ENCODE measurements at places on chromosomes 16 and 17.

- peak; percentile 97 for DNase-seq
Measured at GRCh38 chr17:74748529-74749278, at the start of gene NHERF1. TSS of gene NHERF1 (plus strand) at chr17:74748628. CDS start at chr17:74748847, 219 bp downstream.

DNA sequence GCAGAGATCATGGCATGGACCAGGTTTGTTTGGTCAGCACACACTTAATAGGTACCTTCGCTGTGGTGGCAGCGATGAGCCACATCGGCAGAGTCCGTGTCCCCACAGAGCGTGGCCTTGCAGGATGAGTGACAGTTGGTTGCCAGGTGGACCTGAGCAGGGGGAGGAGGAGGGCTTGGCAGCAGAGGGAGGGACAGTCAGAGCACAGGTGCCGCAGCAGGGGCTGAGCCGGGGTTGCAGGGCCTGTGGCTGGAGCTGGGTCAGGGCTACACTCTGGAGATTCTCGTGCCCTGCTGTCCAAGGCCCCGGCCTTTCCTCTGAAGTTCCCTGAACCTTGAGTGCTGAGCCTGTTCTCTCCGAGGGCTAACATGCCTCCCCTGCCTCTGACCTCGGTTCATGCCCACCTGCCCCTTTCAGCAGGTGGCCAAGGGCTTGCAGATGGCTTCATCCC is 24.8 kb downstream of the POLR3E start:
- no peak for DNase-seq

DNA sequence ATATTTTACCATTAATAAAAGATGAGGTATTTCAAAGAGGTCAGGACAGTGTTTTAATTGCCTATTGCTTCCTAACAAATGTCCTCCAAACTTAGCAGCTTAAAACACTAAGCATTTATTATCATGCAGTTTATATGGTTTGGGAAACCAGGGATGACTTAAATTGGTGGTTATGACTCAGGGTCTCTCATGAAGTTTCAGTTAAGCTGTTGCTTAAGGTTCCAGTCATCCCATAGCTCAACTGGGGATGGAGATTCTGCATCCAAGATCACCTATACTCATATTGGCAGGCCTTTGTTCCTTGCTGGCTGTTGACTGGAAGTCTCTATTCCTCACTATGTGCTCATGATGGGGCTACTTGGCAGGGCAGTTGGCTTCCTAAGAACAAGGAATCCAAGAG is 1329.9 kb upstream of the GOT2 start:
- no peak for DNase-seq

DNA sequence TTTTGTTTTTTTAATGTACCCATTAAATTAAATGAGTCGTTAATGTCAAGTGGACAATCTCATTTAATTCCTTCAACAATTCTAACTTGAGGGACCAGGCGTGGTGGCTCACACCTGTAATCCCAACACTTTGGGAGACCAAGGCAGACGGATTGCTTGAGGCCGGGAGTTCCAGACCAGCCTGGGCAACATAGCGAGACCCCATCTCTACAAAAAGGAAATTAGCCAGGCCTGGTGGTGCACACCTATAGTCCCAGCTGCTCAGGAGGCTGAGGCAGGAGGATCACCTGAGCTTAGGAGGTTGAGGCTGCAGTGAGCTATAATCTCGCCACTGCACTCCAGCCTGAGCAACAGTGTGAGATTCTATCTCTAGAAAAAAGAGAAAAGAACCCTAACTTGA is 20.7 kb upstream of the GSG1L start:
- no peak for DNase-seq

DNA sequence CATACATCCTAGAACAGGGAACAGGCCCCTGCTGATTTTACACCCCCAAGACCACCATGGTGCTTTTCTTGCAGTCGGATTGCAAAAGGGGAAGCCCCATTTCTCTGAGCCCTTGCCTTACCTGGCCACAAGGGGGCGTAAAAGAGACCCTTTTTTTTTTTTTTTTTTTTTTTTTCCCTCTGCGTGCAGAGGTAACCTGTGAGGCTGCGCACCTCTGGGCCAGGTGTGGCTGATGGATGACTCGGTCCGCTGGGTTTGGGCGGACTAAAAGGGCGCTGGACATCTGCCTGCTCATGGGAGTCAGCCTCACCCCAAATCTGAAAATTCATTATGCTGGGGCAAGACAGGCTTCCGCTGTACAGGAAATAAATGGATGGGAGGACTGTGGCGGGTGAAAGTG is 281.0 kb downstream of the CBLN1 start:
- DNase-seq, result peak; percentile 66

DNA sequence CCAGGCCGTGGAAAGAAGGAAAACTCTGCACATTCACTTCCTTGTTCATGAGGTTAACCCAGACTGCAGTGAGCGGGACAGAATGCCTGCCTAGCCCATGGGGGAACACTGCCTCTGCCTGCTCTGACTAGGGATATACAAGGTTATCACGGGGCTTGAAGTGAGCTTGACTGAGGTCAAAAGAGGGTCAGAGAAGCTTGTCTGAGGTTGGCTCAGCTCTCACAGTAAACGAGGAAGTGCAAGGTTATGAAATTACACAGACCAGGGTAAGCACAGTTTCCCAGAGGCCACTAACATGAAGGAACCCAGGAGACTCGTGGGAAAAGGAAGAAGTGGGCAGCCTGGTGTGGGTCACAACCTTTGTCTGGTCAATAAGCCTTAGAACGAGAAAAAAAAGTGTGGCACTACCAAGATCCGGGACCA is 28.7 kb downstream of the HIC1 start:
- no peak for DNase-seq

- DNase-seq, result no peak
Measured at GRCh38 chr16:50889746-50890145, 147.9 kb downstream of the CYLD start.

- no peak for DNase-seq
Measured at GRCh38 chr17:17063546-17064122, 21.4 kb downstream of the MPRIP start.

- peak; percentile 85 for DNase-seq
Measured at GRCh38 chr17:45149037-45149668, 878 bp downstream of the HEXIM1 start.

GRCh38 chr16:65005696-65006095 is 116.2 kb downstream of the CDH11 start:
- DNase-seq, result no peak

DNA sequence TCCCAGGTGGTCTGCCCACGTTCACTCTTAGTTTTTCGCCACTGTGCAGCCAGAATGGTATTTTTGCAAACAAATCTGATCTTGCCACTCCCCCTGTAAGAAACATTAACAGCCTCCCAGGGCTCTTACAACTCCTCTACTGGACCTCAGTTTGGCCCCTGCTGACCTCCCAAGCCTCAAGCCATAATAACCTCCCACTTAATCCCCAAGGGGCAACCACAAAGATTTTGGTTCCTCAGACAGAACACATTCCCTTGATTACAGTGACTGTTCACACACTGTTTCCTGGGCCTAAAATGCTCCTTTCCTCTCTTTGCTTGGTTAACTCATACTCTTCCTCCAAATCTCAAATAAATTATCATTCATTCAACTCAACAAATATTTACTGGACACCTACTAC is 21.5 kb upstream of the CD300E start:
- no peak for DNase-seq

- peak; percentile 29 for DNase-seq
Measured at GRCh38 chr16:84314814-84315213, 20.1 kb downstream of the WFDC1 start.

GRCh38 chr17:35359398-35359797 is 14.0 kb downstream of the SLFN11 start:
- no peak for DNase-seq

DNA sequence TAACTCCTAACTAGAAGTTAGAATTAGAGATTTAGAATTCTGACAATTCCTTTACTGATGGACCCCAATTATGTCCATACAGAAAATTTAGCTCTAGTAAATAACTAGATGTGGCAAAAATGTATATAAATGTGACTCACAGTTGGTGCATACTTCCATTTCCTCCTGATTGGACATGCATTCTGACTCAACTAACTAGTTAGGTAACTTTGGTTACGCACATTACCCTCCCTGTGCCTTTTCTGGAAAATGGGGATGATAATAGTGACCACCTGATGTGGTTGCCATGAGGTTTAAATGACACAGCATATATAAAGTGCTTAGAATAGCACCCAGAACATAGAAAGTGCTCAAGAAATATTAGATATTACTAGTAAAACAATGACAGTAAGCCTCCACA is 550.0 kb upstream of the SALL1 start:
- DNase-seq, result no peak

DNA sequence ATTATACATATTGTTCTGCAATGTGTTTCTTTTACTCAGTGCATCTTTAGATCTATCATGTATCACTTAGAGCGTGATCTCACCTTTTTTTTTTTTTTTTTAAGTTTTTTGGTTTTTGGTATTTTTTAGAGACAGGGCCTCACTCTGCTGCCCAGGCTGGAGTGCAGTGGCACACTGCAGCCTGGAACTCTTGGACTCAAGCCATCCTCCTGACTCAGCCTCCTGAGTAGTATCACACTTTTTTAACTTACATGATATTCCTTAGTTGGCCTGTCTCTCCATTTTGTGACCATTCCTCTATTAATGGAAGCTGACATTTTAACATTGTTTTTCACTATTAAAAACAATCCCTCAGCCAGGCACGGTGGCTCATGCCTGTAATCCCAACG is 4.7 kb upstream of the MPO start:
- DNase-seq, result no peak

GRCh38 chr17:12402963-12403622 is 262.6 kb upstream of the MYOCD start:
- no peak for DNase-seq

DNA sequence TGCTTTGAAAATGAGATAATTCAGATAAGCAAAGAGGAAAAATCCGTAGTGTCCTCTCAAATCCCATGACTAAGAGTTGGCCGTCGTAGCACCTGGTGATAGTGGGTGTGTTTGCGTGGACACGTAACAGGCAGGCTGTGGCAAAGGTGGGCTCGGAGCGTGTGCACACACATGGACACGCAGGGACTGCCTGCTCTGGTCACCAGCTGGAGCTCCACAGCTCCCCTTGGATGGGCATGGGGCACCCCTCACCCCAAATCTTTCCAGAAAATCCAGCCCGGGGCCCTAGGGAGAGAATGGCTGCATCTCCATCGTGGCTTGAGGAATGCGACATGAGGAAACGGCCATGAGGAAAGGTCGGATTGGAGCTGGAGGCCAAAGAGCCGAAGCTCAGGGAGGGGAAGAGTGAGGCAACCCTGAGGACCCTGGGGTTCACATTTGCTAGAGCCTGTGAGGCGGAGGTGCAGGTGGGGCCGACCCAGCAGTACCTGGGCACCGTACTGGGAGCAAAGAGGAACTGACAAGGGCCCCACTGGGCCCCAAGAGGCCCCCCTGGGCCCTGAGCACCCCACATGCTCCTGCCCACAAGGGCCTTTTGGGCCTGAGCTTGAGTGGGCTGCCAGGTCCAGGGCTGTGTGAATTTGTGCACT is 51.6 kb downstream of the DNAH17 start:
- DNase-seq, result peak; percentile 51

DNA sequence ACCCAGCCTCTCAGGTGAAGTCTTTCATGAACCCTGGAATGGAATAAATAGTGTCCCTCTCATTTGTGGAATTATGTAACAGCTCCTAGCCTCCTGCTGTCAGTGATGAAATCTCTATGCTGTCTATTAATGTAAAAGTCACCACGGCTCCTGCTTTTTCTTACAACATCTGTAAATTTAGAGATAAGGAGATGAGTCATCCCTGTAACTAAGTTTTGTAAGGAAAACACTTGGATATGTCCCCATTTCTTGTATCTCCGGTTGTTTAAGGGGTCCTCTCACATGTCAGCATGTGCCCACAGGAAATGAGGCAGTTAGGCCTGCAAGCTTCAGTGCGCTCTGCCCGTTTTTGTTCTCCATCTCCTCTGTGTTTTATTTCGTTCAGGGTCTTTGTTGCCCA is 2.8 kb upstream of the NAT9 start:
- no peak for DNase-seq

GRCh38 chr17:40916366-40916765 is 21.1 kb downstream of the KRT23 start:
- DNase-seq, result no peak

DNA sequence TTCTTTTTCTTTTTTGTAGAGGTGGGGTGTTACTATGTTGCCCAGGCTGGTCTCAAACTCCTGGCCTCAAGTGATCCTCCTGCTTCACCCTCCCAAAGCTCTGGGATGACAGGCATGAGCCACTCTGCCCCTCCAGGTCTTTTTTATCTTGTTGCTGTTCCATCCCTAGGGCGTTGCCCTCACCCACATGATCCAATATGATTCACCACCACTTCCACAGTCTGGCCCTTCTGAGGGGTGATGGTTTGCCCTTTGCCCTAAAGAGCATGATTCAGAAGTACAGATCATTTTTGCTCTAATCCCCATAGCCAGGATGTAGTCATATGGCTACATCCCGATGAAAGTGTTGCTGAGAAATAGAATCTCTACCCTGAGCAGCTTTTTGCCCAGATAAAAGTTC is 18.8 kb downstream of the STX4 start:
- DNase-seq, result no peak

GRCh38 chr17:74833501-74834377 is 25.9 kb downstream of the GRIN2C start:
- peak; percentile 67 for DNase-seq

GRCh38 chr17:8375738-8376259 is 705 bp downstream of the KRABD2 start:
- DNase-seq, result peak; percentile 62

- no peak for DNase-seq
Measured at GRCh38 chr17:33262266-33263123, 30.6 kb downstream of the ASIC2 start.

- no peak for DNase-seq
Measured at GRCh38 chr17:81811705-81812570, 8.0 kb downstream of the GCGR start.

DNA sequence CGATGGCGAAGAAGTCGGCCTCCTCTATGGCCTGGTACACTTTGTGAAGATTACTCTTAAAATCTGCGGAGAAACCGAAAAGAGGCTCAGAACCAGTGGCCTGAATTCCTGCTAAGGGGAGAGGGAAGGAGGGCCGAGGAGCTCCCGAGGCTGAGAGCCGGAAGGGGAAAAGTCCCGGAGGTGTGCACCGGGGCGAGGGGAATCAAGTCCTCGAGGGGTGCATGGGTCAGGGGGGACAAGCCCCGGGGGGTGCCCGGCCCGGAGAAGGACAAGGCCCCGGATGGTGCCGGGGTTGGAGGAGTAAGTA is 495 bp downstream of the PARN start:
- DNase-seq, result peak; percentile 62

DNA sequence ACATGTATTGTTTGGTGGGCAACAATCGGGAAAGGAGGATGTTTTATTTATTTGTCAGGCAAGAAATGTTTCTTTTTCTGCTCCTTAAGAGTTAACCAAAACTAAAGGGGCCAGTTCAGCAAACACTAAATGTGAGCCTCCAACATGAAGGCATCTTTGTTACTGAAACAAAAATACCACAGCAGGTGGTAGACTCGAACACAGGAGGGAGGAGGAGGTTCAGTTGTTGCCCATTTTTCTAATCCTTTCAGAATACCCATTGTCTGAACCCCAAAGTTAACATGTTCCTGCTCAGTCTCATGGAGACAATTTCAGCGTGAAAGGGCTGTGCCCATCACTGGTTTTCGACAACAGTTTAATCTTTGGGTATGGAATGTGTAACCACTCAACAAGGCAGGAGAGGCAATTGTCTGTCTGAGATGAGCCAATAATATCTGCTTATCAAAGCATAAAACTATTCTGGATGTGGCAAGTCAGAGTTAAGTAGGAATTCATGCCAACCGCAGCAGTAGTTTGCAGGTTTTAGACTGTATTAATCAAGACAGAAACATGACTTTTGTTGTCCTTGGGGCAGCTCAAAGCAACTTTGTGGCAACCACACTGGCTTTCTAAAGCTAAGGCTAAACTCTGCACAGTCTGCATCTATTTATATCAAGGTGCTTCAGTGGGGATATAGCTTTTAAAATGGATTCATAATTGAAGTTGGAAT is 211.7 kb downstream of the FTO start:
- DNase-seq, result no peak

Measured in Karpas-422 (cell line).